ENCODE measurements at places on chromosomes 3 and 15.

- DNase-seq = no peak
Observed at GRCh38 chr3:155244216-155244615, 49.3 kb downstream of the STRIT1 start.

DNA sequence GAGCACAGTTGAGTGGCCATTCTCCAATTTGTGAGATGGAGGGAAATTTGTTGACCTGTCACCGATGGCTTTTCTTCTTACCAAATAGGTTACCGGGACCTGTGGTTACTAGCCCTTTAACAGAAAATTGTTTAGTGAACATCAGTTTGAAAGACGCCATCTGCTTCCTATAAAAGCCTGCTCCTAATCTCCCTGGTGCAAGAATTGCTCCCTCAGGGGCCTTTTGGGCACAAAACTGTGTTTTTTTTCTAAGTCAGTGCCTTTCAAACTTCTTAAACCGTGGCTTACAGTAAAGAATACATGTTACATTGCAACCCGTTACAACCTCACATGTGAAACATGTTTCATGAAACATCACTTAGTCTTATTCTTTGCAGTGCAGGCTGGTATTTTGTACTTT, 15.0 kb downstream of the CACNA2D3 start:
- no peak for DNase-seq

GRCh38 chr3:145457825-145458552, 703.0 kb downstream of the PLOD2 start:
- no peak for DNase-seq

GRCh38 chr15:60469893-60470641, 8.9 kb downstream of the ICE2 start:
- DNase-seq = no peak

GRCh38 chr15:31046759-31047359, 54.7 kb downstream of the TRPM1 start:
- DNase-seq = no peak

GRCh38 chr3:45796902-45797637, 734 bp upstream of the SLC6A20 start:
- no peak for DNase-seq

DNA sequence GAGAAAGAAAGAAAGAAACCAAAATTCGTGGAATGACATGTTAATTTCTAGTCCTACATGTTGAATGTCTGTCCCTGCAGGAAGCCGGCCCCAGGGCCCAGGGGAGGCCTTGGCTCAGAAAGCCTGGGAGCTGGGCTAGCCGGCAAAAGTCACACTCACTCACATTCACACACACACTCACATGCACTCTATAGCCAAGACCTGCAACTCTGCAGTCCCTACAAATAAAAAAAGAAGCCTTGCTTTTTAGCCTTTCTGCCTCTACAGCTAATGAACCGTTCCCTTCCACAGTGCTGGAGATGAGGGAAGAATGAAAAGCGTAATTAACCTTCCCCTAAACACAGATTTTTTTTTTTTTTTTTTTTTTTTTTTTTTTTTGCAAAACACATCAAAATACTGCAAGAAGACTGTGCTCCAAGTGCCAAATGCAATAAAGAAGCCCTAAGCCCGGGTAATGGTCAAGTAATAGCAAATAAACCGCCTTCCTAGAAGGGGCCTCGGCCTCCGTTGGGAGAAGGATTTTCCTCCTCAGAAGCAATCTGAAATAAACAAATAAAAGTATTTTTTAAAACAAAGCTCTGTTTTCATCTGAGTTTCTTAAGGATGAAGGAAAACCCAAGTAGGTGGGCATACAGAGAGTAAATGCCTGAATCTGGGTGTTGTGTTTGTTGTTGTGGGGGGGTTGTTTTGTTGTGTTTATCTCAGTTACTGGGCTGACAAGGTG, 4.3 kb downstream of the MECOM start:
- no peak for DNase-seq

- DNase-seq = no peak
Observed at GRCh38 chr3:56997041-56997440, 63.4 kb upstream of the SPATA12 start.

GRCh38 chr3:12294885-12295580, 6.2 kb downstream of the PPARG start:
- no peak for DNase-seq

GRCh38 chr3:171309906-171310359, 150.3 kb downstream of the TNIK start:
- DNase-seq = no peak

GRCh38 chr3:128432971-128433836, 33.5 kb downstream of the DNAJB8 start:
- DNase-seq = no peak

GRCh38 chr3:64685800-64686445, 1.9 kb downstream of the ADAMTS9 start:
- DNase-seq = no peak

DNA sequence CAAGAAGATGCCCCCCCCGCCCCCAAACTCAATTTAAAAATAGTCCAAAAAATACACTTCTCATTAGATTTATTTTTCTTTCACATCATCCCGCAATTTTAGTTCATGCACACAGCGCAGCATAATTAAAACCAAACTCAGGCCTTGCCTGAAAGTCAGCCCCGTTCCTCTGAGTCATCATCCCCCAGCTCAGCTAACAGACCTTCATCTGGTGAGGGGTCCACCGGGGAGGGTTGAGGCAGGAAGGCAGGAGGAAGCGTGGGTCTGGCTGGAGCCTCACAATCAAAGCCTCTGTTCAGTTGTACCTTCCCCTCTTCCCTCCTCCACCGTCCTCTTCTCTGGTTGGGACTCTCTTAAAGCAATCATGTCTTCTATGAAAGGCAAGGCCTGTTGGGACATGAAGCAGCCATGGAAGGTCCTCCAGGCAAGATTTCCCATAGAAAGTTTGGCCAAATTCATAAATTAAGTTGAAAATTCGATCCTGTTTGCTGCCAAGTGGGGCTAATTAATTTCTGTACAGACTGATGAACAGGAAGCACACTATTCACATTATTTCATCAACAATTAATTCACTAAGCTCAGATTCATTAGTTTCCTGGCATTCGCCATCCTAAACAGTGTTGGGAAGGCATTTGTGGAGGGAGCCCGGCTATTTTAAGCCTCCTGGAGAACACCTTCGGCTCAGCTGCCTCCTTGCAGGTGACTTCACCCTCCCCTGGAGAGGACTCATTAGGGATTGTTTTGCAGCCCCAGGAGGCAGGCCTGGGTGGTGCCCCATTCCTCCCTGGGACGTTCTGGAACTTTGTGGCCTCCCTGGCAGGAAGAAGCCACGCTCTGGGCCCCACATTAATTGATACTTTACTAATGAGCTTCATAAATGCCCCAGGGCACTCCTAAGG, 72.3 kb upstream of the BNC1 start:
- no peak for DNase-seq

- DNase-seq = no peak
Observed at GRCh38 chr3:52798978-52799476, 4.4 kb downstream of the ITIH3 start.

GRCh38 chr3:118165413-118165812, 869.2 kb downstream of the IGSF11 start:
- DNase-seq = no peak

- DNase-seq = no peak
Observed at GRCh38 chr3:151085889-151086483, 522 bp downstream of the MED12L start.

DNA sequence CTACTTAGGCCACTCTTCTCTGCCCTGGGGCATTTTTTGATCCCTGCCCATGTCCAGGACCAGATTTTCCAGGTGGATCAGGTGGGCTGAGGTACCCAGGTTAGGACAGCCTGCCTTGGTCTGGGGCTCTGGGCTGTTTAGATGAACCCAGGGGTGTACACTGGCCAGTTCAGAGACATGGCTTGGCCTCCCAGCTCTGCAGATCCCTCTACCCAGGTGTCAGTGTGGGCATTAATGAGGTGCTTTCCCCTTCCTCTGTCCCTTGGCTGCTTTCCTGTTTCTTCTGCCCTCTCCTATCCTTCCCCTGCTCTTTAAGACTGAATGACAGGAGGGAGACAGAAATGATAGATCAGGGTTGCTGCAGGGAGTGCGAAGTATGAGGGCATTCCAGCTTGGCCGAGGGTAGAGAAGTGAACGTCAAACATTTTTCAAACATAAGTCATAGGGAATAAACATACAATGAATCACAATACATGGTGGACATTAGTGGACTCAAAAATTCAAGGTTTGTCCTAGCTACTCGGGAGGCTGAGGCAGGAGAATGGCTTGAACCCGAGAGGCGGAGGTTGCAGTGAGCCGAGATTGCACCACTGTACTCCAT, 30.5 kb downstream of the RTP1 start:
- no peak for DNase-seq

DNA sequence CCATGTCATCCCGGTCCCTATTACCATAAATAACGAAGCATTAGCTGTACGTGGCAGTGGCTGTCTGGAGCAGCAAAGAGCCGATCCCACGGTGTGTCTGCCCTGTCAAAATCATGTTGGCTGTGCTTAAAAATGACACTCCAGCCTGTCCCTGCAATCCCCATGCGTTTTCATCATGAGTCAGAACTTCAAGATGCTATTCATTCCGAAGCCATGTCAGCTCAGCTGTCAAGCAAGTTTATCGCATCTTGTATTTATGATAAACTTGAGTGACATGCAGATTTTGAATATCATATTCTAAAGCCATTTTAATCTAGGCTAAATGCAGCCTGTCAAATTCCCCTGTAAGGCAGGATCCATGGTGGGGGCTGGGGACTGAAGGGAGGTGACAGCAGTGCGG, 152.4 kb downstream of the TJP1 start:
- no peak for DNase-seq

- DNase-seq = no peak
Observed at GRCh38 chr3:136882571-136882970, 20.6 kb downstream of the NCK1 start.

- DNase-seq = no peak
Observed at GRCh38 chr3:177751770-177752169, 554.5 kb upstream of the TBL1XR1 start.

Measured in NCI-H2081 treated with DMSO at 0.1 percent for 48 hours (cell line).